ENCODE measurements at places on chromosomes 1 and 21. TPM values are rescaled to one million over a fixed set of nuclear protein-coding genes. Genes with fewer than 3 reads are reported as not detected.

DNA sequence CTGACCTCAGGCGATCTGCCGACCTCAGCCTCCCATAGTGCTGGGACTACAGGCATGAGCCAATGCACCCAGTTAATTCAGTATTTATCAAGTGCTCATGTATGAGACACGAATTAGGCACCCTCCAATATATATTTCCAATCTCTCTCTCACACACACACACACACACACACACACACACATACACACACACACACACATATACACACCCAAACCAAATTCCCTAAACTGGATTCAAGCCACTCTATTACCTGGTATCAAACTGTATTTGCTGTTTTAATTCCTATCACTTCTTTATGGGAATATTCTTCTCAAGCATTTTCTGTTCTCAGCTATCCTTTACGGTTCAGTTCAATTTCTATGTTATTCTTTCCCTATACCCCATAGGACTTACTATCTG, 8.5 kb downstream of the ZNF644 start:
- H3K4me3 ChIP-seq = no peak overlapping the region
- H3K27me3 ChIP-seq = no peaks in the 10 kb centered on the region
- H3K36me3 ChIP-seq = no peaks in the 10 kb centered on the region
- no peak overlapping the region for H3K27ac ChIP-seq

DNA sequence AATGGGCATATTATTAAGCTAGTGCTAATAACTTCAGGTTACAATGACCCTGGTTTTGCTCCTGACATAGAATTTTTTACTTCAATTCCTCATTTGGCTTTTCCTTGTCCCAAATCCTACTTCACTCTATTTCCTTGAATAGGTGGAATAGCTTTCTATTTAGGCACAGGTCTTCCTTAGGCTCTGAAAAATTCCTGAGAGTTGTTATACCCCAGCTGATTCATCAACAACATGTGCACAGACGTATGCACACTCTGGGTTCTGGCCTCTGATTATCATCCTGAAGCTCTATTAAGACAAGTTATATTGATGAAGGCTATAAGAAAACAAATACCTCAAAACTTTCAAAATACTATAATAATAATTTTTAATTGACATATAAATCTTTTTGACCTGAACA, 172.4 kb downstream of the NTMT2 start:
- H3K4me1 ChIP-seq = no peaks in the 10 kb centered on the region
- H3K27me3 ChIP-seq = no peaks in the 10 kb centered on the region
- H3K4me3 ChIP-seq = no peak overlapping the region
- H3K27ac ChIP-seq = no peak overlapping the region
- H3K36me3 ChIP-seq = no peaks in the 10 kb centered on the region
- no peak for DNase-seq

UTS2 gene
- total RNA-seq = not detected

ORC1 gene
- 1.6 TPM for total RNA-seq

SPATA6 gene
- 14.6 TPM for total RNA-seq

S100B gene
- 37.2 TPM for total RNA-seq
